Esophagus squamous epithelium (tissue), 5 donors: ENCODE measurements at places on chromosomes 5 and 9.
A peak's percentile ranks its signal among the peaks of the same experiment; 100 is the strongest.

GRCh38 chr9:27468462-27469110 is 55.5 kb upstream of the IFNK start:
- H3K27me3 ChIP-seq: no peaks in the 10 kb centered on the region
- DNase-seq: no peak
- H3K4me3 ChIP-seq: no peak overlapping the region
- peaks cover 8% of the 10 kb centered on the region for H3K4me1 ChIP-seq

- peaks cover 6% of the 10 kb centered on the region for H3K36me3 ChIP-seq
- no peaks in the 10 kb centered on the region for H3K27me3 ChIP-seq
- H3K27ac ChIP-seq: no peak overlapping the region
- no peaks in the 10 kb centered on the region for H3K4me1 ChIP-seq
- no peak for DNase-seq
- no peak overlapping the region for H3K4me3 ChIP-seq
Observed at GRCh38 chr5:139185589-139185988, 12.6 kb downstream of the SIL1 start.

DNA sequence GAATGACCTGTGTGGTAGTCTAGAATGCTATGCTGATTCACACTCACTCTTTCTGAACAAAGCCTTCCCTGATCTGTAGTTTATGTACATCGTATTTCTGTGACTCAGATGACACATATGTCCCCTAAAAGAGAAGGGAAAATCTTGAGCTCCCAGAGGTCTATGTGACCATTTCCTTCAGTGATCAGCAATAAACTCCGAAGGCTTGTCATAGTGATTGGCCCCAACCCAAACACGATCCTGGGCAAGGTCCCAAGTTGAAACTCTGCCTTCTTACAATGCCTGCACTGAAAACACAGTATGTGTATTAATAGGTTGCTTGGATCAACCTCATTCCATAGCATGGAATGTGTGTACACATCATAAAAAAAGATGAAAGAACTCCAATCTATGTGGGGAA is 685.8 kb downstream of the MAT2B start:
- H3K4me1 ChIP-seq: no peaks in the 10 kb centered on the region
- no peaks in the 10 kb centered on the region for H3K36me3 ChIP-seq
- H3K27ac ChIP-seq: no peak overlapping the region

- H3K4me3 ChIP-seq: no peak overlapping the region
- no peaks in the 10 kb centered on the region for H3K27me3 ChIP-seq
- no peak overlapping the region for H3K27ac ChIP-seq
- no peaks in the 10 kb centered on the region for H3K36me3 ChIP-seq
- no peaks in the 10 kb centered on the region for H3K4me1 ChIP-seq
Observed at GRCh38 chr9:90787771-90788460, 13.7 kb upstream of the SYK start.

GRCh38 chr9:89383030-89383720 is 64.9 kb downstream of the SECISBP2 start:
- H3K4me1 ChIP-seq: peaks cover 25% of the 10 kb centered on the region
- peaks cover 16% of the 10 kb centered on the region for H3K36me3 ChIP-seq
- no peak overlapping the region for H3K27ac ChIP-seq

DNA sequence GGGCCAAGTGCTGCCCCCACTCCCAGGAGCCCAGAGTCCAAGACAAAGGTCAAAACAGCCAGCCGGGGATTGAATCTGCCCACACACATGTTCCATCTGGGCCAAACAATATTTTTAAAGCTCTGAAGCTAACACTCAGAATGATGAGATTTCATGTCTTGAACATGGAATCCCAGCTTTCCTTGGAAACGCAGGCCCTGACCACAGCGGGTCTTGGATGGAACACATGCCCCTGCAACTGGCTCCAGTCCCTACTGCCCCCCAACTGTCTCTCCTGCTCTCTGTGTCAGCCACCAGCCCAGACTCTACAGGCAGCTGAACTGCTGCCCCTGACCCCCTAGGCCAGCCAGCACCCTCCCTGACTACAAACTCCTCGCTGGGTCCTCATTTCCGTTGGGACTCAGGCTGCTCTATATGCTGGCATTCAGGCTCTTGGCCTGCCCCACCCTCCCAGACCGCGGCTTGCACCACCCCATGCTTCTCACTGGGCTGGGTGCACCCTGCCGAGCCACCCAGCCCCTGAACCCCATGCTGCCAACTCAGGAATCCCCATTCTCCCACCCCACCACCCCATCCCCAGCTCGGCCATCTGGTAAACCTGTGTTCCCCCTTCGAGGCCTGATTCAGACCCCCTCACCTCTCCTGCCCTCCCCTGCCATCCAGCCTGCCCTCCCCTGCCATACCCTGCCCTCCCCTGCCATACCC is 71.7 kb downstream of the ADAMTS2 start:
- H3K27me3 ChIP-seq: no peaks in the 10 kb centered on the region
- H3K4me1 ChIP-seq: peaks cover 79% of the 10 kb centered on the region
- peak overlapping the region; percentile 42 for H3K27ac ChIP-seq
- H3K36me3 ChIP-seq: no peaks in the 10 kb centered on the region

DNA sequence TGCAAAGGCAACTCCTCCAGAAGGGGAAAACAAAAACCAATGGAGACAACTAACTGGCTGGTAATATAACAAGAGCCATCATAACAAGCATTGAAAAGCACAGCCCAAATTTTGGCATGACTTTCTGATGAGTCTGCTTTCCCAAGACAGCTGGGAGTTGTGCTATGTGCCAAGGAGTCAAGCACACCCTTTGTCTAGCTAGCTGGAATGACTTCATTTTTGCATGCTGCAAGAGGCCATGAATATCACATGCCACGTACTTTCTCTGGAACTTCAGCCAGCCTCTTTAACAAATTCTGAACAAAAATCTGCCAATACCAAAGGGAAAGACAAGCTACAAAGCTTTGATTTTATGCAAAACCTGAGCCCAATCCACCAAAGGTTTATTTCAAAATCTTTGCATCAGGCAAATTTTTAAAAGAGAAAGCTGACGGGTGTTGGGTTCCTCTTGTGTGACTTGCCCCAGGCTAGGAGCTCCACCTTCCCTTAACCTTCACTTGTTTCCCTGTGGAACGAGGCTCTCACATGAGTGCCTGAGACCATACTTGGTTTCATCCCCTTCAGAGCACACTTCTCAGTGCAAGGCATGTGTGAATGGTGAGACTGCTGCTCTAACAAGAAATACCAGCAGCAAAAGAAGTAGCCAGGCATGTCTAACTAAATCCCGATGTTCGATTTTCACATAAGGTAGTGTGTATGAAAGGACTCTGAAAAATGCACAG is 47.3 kb downstream of the S1PR3 start:
- H3K4me1 ChIP-seq: no peaks in the 10 kb centered on the region
- DNase-seq: no peak
- H3K27me3 ChIP-seq: no peaks in the 10 kb centered on the region
- peak overlapping the region; percentile 56 for H3K27ac ChIP-seq
- H3K36me3 ChIP-seq: no peaks in the 10 kb centered on the region

- H3K4me1 ChIP-seq: peaks cover 4% of the 10 kb centered on the region
- H3K36me3 ChIP-seq: no peaks in the 10 kb centered on the region
Observed at GRCh38 chr5:60526336-60526875, 173.6 kb downstream of the DEPDC1B start.

- H3K27me3 ChIP-seq: no peaks in the 10 kb centered on the region
- H3K27ac ChIP-seq: no peak overlapping the region
- H3K4me3 ChIP-seq: no peak overlapping the region
- H3K4me1 ChIP-seq: no peaks in the 10 kb centered on the region
- no peaks in the 10 kb centered on the region for H3K36me3 ChIP-seq
Observed at GRCh38 chr5:170159101-170159698, 53.5 kb downstream of the FOXI1 start.
